ENCODE measurements at places on chromosomes 5 and 9.

DNA sequence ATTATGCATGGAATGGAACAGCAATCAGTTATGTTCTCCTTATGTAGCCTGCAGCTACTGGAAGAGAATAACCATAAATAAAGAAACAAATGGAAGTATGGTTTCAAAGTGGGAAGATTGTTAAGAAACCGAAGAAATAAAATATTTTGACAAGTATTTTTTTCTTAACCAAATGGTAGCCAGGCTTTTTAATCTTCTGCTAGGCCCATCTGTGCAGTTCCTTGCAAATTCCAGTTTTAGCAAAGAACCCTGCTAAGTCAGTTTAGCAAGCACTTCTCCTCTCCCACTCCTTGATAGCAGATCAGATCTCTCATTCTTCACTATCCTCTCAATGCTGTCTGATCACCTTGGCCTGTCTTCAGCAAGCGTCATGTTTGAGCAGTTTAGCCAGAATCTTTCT lies 111.1 kb upstream of the PRDM9 start:
- DNase-seq, result no peak

DNA sequence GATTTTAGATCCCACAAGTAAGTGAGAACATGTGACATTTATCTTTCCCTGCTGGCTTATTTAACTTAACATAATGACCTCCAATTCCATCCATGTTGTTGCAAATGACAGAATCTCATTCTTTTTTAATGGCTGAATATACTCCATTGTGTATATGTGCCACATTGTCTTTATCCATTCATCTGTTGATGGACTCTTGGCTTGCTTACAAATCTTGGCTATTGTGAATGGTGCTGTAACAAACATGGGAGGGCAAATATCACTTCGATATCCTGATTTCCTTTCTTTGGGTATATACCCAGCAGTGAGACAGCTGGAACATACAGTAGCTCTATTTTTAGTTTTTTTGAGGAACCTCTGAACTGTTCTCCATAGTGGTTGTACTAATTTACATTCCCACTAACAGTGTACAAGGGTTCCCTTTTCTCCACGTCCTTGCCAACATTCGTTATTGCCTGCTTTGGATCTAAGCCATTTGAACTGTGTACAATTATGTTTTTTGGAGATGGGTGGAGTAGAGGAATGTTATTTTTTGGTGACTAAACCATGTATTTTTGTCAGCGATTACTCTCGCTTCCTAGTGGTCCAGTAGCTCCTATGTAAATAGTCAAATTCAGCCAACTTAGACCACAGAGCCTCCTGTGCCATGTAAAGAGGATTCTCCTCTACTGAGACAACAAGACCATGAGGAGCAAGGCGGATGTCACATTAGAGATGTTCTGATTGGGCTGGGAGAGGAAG lies 60.6 kb downstream of the TNFSF15 start:
- DNase-seq, result no peak

GRCh38 chr9:128206916-128207910 lies 4.0 kb downstream of the DNM1 start:
- no peak for DNase-seq

DNA sequence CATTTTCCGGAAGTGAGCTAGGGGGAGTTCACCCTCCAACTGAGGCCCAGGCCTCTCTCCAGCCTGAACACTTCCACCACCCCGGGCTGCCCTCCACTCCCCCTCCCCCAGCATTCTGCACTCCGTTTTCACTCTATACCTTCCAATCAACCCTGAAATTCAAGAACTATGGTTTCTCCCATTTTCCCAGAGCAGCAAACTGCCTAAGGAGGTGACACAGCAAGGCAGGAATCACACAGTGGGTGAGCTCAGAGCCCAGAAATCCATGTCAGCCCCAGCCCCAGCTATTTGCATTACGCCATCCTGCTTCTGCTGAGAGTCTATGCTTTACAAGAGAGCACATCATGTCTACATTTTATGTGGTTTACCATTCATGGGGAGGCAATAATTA lies 11.9 kb downstream of the MSX2 start:
- no peak for DNase-seq

DNA sequence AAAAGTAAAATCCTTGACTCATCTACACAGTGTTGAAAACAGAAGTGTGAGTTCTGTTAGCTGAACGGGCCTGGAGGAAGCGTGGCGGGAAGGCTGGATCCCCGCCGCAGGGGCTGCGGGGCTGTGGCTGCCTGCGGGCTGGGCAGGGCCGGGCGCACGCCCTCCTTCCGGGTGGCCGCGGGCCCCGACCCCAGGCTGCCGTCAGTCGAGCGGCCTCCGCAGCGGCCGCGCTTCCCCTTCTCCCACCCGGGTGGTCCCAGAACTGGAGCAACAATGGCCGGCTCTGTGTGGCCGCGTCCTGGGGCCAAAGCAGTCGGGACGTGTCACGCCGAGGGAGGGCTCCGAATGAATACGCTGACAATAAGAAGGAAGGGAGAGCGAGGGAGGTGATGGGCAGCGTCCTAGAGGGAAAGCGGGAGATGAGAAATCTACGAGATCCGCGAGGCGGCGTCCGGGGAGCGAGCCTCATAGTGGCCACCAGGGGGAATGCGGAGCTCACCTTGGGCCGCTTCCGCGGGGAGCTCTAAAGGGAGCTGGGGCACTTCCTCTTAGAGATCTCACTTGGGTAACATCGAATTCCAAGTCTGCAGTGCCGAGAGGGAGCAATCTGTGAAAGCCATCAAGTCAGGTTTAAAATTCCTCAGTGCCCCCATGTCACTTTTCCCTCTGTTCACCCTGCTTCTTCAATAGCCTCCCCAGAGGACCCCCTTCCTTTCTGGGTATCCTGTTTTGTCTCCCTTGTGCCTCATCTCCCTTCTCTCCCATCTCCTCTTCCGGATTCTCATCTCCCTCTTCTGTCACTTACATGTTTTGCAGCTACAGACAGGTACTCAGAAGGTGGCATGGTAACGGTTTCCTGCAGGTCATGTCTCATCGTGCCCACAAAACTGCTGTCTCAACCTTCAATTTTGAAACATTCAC lies 83.9 kb downstream of the SLC1A3 start:
- DNase-seq, result peak; percentile 92

GRCh38 chr9:83284746-83285145 lies 221.8 kb upstream of the RASEF start:
- DNase-seq, result no peak

DNA sequence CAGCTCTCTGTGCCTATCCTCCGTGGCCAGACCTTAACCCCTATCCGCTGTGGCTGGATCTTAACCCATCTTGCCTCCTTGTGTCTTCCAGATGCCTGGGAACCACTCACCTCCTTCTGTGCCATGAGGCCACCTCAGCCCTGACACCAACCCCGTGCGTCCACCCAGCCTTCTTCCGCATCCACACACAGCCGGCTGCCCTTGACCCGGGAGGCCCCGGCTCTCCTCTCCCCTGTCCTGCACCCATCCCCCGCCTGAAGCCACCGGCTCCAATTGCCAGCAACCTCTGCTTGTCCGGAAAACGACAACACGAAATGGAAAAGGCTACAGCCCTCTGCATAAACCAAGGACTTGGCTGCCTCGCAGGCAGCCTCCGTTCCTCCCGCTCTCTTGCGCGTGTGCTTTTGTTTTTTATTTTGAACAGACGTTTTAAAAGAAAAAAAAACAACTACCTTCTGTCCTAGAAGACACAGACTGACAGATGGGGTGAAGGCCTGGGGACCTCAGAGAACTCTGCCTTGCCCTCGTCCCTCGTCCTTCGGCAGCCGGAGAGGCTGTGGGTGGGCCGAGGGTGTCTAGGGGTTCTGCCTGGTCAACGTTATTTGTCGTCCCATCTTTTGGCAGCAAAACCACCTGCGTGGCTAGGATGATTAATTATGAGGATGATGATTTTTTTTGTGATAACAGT lies 32.5 kb upstream of the HMCN2 start:
- no peak for DNase-seq

- DNase-seq, result no peak
These were observed 516.1 kb downstream of the EFNA5 start for GRCh38 chr5:107154593-107154992.

- no peak for DNase-seq
These were observed 300.2 kb downstream of the GLIS3 start for GRCh38 chr9:3999706-4000105.

GRCh38 chr9:75418518-75418917 lies 330.2 kb downstream of the OSTF1 start:
- DNase-seq, result no peak

GRCh38 chr5:96236051-96236450 lies 197.0 kb downstream of the PCSK1 start:
- DNase-seq, result no peak

- no peak for DNase-seq
These were observed 480.6 kb upstream of the DAB2 start for GRCh38 chr5:39905356-39905755.

- DNase-seq, result no peak
These were observed 3.3 kb upstream of the DMRT2 start for GRCh38 chr9:1046639-1047572.

- no peak for DNase-seq
These were observed 35.7 kb upstream of the ORM1 start for GRCh38 chr9:114287001-114287762.

DNA sequence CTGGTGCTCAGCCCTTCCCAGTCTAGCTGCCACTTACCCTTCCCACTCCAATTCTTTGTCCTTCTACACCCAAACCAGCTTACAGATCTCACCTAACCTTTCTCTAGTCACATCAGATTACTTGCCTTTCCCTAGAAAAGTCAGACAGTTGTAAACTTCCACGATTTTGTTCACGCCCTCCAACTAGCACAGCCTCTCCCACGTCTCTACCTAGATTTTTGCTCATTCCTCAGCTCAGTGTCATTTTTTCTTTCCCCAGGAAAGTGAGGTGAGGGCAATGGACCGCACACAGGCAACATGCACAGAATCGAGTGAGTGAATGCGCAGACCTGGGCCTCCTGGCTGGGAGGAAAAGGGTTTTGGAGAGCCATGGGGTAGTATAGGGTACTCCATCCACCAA lies 20.9 kb upstream of the PRUNE2 start:
- no peak for DNase-seq

GRCh38 chr5:88244686-88245085 lies 24.0 kb downstream of the TMEM161B start:
- DNase-seq, result no peak

GRCh38 chr5:159515909-159516415 lies 185.7 kb upstream of the IL12B start:
- DNase-seq, result peak; percentile 77

GRCh38 chr9:100602342-100602801 lies 24.5 kb downstream of the CAVIN4 start:
- DNase-seq, result peak; percentile 82

DNA sequence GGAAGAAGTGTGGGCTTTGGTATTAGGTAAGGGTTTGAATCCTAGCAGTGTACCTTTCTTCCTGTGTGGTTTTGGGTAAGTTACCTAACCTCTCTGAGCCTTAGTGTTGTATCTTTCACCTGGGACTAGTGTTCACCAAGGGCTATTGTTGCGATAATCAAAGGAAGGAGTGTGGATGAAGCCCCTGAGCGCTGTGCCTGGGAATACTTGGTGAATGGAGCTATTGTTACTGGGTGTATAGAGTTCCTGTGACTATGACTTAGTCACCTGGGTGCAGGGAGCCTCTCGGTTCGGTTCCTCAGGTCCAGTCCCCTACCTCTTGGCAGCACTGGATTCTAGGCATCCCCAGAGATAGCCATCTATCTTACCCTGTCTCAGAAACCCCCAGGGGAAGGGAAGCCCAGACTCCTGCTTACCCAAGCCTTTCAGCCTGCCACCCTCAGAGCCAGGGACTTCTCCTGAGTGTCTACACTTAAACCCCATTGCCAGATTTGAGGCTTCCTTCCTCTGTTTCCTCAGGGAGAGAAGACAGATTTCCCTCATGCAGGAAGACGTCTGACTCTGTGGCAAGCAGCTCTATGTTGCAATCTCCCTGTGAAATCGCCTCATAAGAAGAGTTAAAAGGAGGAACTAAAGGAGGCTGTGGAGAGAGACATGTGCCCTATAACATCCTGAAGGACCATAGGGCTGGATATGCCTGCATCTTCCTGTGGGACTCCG lies 181.0 kb upstream of the PITX1 start:
- peak; percentile 63 for DNase-seq

- DNase-seq, result no peak
These were observed 578.0 kb downstream of the EFNA5 start for GRCh38 chr5:107092695-107093094.

DNA sequence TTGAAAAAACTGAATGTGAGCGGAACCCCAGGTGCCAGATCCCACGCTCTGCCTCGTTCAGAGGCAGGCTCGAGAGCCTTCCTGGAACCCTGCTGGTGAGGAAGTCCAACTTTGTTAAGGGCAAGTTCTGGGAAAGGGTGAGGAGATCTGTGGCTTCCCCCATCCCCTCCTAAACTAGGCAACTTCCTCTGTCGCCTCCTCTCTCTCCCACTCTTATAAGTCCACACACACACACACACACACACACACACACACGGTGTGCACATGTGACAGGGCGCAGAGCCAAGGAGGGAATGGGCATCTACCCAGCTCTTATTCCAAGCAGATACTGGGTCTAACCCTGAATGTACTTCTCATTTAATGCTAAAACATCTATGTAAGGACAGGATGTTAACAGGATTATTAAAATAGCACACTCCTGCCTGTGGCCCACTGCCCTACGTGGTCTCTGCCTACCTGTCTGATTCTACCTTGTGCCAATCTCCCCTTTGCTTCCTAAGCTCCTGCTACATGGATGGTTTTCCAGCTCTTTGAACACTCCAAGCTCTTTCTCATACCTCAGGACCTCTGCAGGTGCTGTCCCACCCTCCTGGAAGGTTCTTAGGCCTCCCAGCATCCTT lies 72.4 kb upstream of the FBXW11 start:
- DNase-seq, result peak; percentile 91

- peak; percentile 54 for DNase-seq
These were observed 26.9 kb downstream of the INVS start for GRCh38 chr9:100125910-100126309.

DNA sequence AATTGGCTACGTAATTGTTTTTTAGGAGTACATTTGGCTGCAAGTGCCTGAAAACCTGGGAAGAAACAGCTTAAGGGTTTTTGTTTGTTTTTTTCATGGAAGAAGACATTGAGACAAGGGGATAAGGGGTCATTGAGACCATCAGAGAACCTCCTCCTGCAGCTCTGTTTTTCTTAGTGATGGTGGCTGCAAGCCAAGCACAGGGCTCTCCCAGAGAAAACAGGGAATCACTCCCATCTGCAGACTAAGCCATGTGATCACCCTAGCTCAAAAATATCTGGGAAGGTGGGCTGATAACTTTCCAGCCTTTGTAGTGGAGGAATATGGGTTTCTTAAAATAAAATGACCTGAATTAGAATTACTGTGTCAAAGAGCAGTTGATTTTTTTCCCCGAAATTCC lies 25.1 kb downstream of the PALM2AKAP2 start:
- no peak for DNase-seq

Data from OCI-M1 (cell line).